Inflammatory macrophage treated with lipopolysaccharide for 1 hour (primary cell): ENCODE measurements at places on chromosomes 5 and 9.

GRCh38 chr5:122774861-122775549 lies at the start of gene SNX2:
Gene SNX2, plus strand, starts transcription at chr5:122775080. Its CDS starts 24 bp downstream, at chr5:122775104.
- peak; percentile 87 for DNase-seq

DNA sequence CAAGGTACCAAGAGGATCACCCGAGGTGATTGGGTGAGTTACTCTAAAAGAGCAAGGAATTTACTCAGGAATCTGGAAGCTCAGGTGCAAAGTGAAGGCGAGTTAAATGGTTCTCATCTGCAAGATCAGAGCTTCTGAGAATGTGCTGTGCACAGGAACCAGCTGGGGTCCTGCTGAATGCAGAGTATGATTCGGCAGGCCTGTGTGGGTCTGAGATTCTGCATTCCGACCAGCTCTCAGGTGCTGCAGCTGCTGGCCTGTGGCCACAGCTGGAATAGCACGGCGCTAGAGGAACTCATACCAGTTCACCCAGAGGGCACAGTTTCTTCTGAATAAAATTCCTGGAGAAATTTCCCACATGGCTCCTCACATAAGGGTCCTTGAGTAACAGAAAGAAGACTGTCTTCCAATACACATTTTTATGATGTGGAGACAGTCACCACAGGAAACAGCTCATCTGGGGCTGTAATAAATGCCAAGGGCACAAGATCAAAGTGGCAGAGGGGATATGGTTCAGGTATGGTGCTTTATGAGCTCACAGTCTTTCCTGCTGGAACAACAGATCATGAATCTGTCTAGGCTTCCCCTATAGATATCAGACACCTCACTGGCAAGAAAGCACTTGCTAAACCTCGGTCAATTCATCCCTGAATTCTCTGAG lies 83.9 kb downstream of the PTPN3 start:
- no peak for DNase-seq

GRCh38 chr5:39716532-39717028 lies 291.8 kb upstream of the DAB2 start:
- peak; percentile 48 for DNase-seq

DNA sequence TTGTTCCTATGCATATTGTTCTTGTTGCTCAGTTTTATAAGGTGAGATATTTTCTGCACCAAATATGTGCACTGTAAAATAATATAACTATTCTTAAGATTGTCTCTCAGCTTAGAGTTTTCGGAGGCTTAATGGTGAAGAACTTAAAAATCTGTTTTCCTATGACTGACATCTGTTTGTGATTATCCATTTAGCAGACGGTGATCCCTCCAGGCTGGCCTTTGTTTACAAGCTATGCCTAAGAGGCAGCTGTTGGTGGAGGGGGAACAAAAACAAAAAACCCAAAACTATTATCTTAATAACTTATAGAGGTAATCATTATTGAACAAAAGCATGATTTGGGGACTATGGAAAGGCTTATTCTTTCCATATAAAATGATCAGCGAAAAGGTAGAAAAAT lies 658 bp downstream of the PDCD1LG2 start:
- DNase-seq: no peak

DNA sequence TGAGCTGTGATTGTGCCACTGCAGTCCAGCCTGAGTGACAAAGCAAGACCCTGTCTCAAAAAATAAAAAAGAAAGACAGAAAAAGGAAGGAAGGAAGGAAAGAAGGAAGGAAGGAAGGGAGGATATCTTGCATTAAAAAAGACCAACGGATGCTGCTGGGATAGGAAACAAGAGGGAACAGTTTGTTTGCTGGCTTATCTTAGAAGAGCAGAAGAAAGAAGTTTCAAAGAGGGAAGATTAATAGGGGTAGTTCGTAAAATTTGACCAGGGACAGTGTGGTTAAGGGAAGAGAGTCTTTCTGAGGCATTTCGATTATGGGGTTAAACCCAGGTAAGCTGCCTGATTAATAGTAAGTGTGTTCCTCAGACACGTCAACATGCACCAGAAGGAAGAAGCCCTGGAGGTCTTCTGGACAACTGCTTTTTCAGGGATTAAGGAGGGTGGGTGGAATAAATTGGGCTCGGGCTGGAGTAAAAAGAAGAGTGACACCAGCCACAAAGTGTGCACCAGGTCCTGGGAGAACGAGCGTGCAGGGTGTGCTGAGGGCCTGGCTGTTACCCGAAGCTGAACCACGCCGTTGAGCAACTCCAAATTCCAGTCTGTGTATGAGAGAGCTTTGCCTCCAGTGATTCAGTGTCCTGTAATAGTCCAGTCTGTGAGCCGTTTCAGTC lies 24.8 kb downstream of the FYB1 start:
- no peak for DNase-seq

GRCh38 chr9:71270554-71270953 lies 149.1 kb upstream of the TRPM3 start:
- no peak for DNase-seq

DNA sequence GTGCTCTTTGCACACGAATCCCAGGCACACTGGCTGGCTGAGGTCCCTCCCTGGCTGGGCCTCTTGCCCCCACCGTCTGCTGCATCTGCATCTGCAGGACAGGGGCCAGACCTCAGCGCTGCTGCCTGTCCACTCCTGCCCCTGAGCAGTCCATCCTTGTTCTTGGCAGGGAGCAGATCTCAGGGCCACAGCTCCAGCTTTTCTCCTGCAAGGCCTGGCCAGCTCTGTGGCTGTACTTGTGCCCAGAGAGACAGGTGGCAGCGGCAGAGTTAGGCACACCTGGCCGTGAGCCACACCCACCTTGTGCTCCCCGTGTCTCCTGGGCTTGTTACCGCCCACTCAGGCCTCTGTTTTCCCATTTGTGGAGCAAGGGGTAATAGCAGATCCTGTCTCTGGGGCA lies 13.9 kb downstream of the NEK6 start:
- DNase-seq: no peak

DNA sequence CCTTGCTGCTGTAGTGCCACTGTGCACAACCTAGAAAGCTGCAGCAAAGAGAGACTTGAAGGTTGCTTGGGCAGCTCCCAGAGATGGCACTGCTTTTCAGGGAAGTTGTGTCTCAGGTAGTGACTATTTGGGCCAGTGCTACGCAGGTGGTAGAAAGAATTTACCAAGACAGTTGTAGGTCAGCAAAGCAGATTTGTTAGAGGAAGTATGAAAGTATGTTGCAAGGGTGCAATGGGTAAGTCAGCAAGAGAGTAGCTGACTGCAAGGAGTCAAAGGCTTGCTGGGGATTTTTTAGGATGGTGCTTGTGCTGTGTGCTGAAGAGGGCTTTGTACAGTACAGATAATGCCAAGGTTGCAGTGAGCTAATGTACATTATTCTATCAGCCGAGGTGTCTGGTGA lies 33.5 kb upstream of the SPARC start:
- peak; percentile 44 for DNase-seq

GRCh38 chr9:137405677-137406081 lies 17.3 kb downstream of the EXD3 start:
- DNase-seq: no peak

GRCh38 chr9:38018958-38019602 lies 49.9 kb downstream of the SHB start:
- DNase-seq: no peak

- DNase-seq: no peak
Measured at GRCh38 chr9:131633491-131634031, 88.2 kb downstream of the PRRT1B start.

DNA sequence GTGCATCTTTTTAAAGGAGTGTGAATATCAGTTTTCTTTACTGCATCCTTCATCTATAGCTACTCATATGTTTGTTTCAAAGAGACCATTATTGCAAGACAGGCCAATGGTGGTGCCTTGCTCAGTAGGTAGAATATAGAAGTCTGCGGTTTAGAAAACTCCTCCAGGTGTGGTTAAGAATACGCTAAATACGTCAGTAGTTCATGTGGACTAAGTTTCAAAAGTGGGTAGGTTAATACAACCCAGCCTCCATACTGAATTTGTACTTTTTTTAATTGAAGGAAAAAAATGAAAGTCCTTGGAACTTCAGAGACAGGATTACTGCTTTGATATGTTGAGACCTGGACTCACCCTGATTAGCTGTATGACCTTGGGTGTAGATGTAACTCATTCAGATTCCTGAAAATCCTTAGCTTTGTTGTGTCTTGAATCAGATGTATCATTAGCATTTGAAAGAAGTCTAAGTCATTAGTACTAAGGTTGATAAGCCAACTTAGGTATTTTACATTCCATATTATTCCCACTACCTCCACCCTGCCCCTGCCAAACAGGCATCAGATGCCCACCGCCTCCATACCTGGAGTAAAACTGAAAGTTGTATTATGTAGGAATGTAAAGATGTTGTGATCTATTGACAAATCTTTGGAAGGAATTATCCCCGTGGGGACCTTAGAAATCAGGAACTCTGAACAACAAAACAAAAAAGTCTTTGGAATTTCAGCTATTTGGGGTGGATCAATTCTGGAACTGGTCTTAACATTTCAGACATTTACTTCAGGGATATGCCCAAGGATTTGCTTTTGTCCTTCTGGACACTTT lies 6.1 kb downstream of the BASP1 start:
- no peak for DNase-seq

GRCh38 chr5:172350212-172351181 lies 66.9 kb upstream of the UBTD2 start:
- no peak for DNase-seq

- DNase-seq: no peak
Measured at GRCh38 chr5:148965511-148966265, 97.2 kb downstream of the SH3TC2 start.

- DNase-seq: peak; percentile 76
Measured at GRCh38 chr5:71533615-71534014, 53.5 kb upstream of the MCCC2 start.

DNA sequence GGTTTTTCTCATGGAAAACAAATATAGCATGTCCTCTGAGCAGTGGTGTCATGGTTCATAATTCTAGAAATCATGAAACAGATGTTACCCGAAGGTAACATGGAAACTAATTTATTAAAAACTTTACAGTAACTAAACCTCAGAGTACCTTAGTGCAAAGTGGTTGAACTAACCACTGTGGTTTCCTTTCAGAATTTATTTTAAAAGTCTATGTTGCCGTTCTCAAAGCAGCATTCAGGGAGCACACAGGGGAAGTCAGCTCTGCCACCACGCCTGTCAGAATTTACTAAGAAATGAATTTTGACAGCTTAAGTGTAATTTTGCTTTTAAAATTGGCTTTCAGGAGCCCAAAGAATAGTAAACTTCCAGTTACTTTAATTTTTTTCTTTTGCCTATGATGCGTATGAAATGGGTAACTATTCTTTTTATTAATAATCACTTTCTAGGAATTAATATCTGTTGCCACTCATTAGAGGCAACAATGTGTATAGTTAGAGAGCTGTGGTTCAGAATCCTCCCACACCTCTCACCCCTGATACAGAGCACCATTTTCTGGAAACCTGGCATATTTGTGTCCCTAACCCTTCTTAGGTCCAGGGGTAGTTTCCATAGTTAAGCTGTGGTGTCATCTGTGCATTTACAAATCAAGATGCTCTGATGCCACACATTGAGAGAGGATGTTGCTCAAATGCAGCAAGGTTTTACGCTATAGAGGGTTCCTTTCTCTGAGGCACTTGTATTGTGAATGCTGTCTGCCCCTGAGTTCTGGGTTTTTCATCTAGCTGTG lies 202.6 kb downstream of the ZSWIM6 start:
- no peak for DNase-seq

- DNase-seq: no peak
Measured at GRCh38 chr5:166980666-166981065, 1310.8 kb upstream of the WWC1 start.

- no peak for DNase-seq
Measured at GRCh38 chr5:35672995-35673394, 55.3 kb downstream of the SPEF2 start.

DNA sequence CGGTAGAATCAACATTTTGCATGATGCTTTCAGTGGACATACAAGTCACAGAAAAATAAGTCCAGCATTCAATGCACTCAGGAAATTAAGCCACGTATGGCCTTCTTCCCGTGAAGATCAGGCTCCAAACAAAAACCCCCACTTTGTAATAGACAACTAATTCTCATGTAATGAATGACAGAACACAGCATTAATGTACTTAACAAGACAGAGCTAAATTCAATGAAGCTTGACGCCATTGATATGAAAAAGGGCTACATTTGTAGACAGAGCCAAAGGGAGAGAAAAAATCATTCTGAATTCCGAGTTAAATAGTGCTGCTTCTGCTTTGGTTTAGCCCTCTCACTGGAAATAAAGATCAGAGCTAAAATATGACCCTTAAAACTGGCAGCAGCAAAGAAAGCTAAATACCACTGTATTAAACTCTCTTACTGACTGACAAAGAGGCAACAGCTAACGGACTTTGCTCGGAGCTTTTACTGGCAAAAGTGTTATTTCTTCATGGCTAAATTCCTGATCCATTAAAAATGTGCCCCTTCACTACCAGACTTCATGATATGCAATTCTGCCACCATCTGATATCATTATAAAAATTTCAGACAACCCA lies 250.5 kb downstream of the BNC2 start:
- DNase-seq: no peak

DNA sequence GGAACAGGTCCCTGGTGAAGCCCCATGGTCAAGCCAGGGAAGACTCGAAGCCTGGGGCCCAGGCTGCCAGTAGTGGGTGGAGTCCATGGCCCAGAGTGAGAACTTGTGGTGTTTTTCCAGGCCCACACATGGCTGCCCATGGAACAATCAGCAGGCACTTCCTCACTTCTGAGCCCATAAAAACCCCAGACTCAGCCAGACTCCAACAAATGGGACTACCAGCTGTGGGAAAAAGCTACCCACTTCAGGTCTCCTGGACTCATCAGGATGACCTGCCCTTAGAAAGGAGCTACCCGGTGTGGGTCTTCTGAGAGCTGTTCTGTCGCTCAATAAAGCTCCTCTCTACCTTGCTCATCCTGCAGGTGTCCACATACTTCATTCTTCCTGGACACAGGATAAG lies 108.9 kb downstream of the ST8SIA4 start:
- DNase-seq: no peak

DNA sequence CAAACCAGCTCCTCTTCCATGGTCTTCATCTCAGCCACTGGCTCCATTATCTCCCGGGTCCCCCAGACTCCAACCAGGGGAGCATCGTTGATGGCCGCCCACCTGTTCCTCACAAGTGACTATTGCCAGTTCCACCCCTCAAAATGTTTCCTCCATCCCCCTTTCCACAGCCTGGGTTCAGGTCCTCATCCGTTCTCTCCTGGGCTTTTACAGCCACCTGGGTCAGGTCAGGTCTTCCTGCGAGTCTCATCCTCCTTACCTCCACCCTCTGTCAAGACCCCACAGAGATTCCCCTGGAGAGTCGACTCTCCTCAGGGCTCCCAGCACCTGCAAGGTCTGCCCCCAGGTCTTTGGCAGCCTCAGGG lies 133.2 kb downstream of the PAX5 start:
- DNase-seq: no peak

DNA sequence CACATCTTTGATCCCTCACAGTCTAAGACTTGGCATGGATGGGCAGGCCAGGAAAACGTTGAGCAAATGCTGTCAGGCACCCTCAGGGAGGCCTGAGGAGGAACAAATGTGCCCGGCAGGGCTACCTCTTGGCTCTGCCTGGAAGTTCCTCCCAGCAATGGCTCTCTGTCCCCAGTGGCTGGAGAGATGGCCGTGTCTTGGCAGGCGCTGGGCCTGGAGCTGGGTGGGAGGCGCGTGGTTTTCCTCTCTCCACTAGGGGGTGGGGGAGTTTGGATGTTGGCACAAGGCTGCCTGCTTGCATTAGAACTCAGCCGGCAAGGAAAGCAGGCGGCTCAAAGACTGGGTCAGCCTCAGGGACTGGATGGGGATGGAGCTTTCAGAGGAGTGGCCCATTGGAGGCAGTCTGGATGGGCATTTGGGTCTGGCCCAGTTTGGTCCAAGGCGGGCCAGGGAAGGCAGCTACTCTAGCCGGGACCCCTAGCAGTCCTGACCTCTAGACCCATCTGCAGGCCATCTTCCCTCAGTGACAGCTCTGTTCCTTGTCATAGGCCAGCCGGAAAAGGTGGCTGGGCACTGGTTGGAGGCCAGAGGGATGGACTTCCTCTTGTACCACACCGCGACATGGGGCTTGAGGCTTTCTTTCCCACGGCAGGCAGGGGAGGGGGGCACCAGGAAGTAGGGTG lies 68.2 kb upstream of the STC2 start:
- no peak for DNase-seq
